ENCODE measurements at places on chromosomes 6 and 20. TPM values are rescaled to one million over a fixed set of nuclear protein-coding genes. Genes with fewer than 3 reads are reported as not detected.

Gene SYNDIG1
- 4.0 TPM for polyA plus RNA-seq

- no peak for DNase-seq
Measured at GRCh38 chr6:151716526-151716932, 91.0 kb upstream of the ESR1 start.

Gene MAFB
- 0.16 TPM for polyA plus RNA-seq

- no peak for DNase-seq
Measured at GRCh38 chr20:48805286-48805685, 22.5 kb downstream of the PREX1 start.

- DNase-seq, result no peak
Measured at GRCh38 chr6:113405326-113406047, 451.7 kb upstream of the MARCKS start.

Gene MEI4
- polyA plus RNA-seq, result not detected

Gene CLPSL1
- polyA plus RNA-seq, result not detected

Gene TBX18
- 0.06 TPM for polyA plus RNA-seq

DNA sequence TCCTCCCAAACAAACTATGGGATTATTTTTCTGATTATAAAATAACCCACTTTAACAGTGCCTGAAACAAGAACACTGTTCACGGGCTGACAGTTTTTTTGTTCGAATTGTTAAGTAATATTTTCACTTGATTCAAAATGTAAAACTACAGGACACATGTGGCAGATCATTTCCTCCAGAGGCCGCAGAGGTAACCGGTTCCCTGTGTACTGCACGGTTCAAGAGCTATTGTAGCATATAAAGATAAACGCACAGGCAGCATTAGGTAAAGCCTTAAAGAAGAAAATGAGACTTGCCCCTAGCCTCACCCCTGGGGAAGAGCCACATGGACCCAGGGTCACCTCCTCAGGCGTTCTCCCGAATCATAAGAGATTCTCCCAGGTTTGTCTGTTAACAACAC, 181.3 kb upstream of the AFDN start:
- no peak for DNase-seq

- no peak for DNase-seq
Measured at GRCh38 chr6:336159-337114, 44.1 kb downstream of the DUSP22 start.

Gene BLCAP
- polyA plus RNA-seq, result 173 TPM

DNA sequence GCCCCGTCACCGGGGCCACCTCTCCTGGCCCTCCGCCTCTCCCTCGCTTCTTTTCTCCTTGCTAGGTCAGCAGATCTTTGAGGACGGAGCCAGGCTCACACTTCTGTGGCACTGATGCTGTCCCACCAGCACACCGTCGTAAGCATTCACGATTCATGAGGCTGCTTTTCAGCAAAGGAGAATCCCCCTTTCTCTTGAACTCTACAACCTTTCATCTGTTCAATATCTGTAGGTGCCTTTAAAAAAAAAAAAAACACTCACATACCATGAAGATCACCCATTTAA, 31.3 kb downstream of the ANKRD60 start:
- no peak for DNase-seq

Gene CYP21A2
- not detected for polyA plus RNA-seq

Data from mammary epithelial cell (primary cell).